ENCODE measurements at places on chromosomes 2 and 18.
A peak's percentile ranks its signal among the peaks of the same experiment; 100 is the strongest.

DNA sequence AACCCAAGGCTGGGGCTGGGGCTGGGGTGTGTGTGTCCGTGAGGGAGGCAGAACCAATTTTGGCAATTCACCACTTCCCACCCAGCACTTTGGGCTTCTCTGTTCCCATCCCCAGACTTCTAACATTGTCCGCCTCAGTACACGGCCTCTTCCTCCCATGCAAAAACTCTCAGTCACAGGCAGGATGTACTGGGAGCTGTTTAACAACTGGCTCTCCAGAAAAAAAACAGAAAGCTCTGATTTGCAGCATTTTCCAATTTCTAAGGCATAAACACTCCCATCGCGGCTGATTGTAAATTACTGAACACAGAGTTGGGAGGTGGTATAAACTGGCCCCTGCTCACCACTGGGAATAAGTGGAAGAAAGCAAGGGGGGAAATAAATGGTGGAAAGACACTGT is 73.1 kb upstream of the MAP4K3 start:
- DNase-seq = no peak

DNA sequence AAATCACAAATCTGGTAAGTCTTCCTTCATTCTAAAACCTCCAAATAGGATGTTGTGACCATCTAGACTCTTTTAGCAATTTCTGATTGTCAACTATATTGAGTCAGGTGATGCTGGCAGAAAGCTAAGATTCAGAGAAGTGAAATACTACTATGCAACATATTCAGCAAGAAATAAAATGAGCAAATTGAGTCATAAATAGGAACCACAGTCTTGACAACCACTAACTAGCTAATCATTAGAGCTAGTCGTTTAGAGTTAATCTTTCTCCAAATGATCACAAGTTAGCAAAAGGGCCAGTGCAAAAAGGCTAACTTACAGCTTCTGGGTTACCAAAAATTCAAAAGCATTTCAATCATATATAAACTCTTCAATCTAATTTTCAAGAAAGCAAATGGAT is 54.5 kb downstream of the ROCK1 start:
- DNase-seq = no peak

DNA sequence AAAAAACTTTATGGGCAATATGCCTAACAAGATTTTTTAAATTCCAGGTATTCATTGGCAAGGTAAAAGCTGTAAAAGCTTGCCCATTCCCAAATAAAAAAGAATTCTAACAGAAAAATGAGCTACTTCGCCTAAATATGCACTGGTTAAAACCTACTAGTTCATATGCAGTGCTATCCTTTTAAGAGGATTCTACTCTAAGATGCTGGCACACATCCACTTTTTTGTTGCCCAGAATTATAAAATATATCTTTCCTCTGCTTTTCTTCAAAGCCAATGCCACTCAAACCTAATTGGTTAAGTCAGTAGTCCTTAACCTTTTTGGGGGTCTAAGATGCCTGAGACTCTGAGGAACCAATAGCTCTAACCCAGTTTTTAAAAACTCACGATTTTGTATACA is 3.2 kb downstream of the XPO1 start:
- DNase-seq = no peak

DNA sequence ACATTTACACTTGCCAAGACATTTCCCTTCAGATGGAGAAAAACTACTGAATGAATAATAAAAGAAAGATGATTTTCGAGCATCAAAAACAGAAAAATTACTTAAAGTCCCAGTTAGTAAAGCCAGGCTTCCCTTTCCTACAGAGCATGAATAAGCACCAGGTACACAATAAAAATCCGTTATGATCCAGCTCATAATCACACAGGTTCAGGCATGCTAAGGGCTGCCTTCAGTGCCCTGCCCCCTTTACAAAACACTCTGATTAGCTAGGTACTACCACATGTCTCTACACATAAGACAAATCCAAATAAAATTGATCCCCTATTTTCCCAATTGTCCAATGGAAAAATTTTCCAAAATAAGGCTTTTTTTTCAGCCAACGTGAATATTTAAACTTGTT is 413.2 kb upstream of the LRATD1 start:
- no peak for DNase-seq

- peak; percentile 49 for DNase-seq
Observed at GRCh38 chr2:155372969-155373368, 674.5 kb downstream of the KCNJ3 start.

DNA sequence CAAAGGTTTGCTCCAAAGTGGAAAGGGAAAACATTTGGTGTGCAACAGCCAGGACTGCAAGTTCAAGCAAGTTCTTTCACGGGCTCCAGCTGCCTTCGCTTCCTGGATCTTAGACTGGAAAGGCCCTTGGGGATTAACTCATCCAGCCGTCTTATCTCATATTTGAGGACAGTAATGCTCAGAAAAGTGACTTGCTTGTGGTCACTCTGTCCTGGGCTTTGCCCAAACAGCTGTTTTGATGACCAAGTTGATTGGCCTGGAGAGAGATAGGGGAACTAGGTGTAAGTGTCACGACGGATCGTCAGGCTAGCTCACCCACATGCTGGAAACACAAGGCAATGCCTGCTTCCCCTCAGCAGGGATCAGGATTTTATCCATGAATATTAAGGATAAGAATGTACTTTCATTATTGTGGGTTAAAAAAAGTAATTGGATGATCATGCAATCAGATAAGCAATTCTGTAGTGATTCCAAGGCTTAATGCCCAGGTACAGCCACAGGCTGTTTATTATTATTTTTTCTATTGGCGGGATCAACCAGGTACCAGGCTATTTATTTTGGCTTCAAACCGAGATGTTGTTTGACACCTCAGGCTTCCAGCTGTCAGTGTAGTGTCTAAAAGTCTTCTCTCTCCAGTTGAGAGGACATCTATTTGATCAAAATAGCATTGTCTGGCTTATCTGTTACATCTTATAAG is 162.5 kb upstream of the EPAS1 start:
- DNase-seq = no peak

DNA sequence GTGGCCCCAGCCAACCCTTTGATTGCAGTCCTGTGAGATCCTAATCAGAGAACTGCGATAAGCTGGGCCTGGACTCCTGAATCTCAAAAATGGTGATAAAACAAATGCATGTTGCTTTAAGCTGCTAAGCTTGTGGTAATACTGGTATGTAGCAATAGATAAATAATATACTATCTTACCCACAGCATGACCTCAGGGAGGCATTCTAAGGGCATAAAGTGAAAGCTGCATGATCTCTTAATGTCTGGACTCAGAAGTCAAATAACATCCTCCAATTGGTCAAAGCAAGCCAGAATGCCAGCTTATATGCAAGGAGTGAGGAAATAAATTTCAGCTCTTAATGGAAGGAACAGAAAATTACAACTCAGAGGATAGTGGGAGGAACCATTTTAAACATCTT is 246.1 kb downstream of the FSIP2 start:
- DNase-seq = no peak

- DNase-seq = no peak
Observed at GRCh38 chr18:47799376-47799775, 131.1 kb downstream of the SMAD2 start.

- DNase-seq = no peak
Observed at GRCh38 chr18:48018851-48019250, 88.4 kb upstream of the SMAD2 start.

DNA sequence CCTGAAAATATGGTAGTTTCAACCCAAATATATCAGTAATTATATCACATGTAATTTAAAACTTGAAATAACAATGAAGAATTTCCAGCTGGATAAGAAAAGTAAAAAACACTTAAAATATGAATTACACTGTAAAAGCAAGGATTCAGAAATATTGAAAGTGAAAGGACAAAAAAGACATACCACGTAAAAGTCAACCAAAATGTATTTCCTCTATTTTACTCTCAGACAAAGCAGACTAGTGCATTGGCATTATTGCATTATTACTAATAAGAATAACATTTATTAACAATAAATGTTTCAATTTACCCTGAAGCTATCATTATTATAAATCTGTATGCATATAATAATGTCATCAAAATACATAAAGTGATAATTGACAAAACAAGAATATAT is 445.1 kb upstream of the TRIB2 start:
- no peak for DNase-seq

- DNase-seq = no peak
Observed at GRCh38 chr2:149185942-149186490, 144.4 kb upstream of the LYPD6 start.

GRCh38 chr2:118622913-118623312 is 224.5 kb downstream of the EN1 start:
- no peak for DNase-seq

DNA sequence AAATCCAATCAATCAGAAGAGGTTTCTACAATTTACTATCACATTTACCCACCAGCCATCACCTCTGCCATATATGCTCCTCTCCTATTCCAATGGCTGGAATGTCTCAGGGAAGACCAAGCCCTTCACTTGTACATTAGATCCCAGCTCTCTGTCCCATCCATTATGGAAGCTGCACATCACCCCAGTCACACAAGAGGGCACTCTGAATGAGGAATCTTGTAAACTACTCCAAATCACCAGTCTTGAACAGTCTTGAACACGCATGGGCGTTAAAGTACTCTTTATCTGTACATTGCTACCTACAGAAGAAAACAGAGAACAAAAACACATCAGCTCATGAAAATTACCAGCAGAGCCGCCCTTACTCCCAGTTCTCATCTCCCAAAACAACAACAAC is 38.7 kb downstream of the ZC3H8 start:
- DNase-seq = no peak

DNA sequence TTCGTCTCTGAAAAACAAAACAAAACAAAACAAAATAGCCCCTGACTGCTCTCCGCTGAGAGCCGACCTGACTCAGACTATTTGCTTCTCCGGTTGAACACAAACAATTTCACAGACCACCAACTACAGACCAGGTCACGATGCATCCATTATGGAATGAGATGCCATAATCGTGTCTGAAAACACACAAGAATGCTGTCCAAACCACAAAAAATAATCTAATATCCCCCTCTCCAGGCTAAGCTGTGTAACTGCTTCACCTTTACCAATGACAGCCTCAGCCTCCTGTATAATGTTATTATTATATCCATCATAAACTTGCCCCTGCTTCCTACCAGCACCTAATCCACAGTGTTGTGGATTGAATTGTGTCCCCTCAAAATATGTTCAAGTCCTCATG is 114.7 kb downstream of the DNAH6 start:
- no peak for DNase-seq

DNA sequence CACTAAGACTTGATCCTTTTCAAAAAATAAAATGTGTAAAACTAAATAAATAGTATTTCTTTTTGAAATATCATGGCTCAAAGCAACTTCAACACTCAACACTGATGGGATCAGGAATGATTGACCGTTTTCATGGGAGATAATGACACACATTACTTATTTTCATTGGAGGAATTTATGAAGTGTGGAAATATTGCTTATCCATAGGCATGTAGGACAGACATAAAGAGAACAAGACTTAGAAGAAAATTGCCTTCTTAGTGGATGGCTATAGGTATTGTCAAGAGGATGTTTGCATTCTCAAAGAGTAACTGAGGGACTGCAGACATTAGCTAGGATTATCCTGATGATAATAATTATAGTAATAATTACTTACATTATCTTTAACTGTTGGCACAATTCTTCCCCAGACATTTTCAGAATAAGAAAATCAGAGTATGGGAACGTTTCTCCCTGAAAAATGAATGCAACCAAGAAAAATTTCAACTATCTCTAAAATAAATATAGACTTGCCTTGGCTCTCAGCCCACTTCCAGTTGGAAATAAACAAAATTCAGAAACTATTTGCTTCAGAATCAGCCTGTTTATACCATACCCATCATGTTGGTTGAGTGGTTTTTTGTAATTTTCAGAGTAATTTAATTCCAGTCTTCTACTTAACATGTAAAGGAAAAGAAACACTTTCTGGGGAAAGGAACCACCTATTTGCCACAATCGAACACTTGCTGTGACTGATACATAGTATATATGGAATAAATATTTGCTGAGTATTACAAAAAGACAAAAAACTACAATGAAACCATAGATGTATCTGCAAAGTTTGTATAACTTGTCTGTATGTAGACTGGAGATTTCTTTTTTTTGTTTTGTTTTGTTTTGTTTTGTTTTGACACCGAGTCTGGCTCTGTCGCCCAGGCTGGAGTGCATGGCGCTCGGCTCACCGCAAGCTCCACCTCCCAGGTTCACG is 165.7 kb downstream of the TMX3 start:
- no peak for DNase-seq

DNA sequence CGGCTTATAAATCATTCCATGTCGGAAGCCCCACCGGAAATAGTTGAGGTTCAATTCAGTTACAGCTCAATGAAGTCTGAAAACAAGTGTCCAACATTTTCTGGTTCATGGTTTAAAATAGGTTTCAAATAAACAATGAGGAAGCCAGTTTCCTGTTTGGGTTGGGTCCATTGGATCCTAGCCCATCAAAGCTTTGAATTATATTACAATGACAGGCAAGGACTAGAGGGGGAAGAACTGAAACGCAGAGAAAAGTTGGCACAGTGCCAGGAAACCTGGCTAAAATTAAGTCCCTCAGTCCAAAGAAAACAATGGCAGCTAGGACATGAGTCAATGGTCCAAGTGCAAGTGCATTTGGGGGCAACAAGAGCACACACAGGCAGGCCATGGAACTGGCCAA is 32.0 kb downstream of the SLC14A1 start:
- no peak for DNase-seq

GRCh38 chr2:123303731-123304130 is 721.4 kb upstream of the CNTNAP5 start:
- no peak for DNase-seq

DNA sequence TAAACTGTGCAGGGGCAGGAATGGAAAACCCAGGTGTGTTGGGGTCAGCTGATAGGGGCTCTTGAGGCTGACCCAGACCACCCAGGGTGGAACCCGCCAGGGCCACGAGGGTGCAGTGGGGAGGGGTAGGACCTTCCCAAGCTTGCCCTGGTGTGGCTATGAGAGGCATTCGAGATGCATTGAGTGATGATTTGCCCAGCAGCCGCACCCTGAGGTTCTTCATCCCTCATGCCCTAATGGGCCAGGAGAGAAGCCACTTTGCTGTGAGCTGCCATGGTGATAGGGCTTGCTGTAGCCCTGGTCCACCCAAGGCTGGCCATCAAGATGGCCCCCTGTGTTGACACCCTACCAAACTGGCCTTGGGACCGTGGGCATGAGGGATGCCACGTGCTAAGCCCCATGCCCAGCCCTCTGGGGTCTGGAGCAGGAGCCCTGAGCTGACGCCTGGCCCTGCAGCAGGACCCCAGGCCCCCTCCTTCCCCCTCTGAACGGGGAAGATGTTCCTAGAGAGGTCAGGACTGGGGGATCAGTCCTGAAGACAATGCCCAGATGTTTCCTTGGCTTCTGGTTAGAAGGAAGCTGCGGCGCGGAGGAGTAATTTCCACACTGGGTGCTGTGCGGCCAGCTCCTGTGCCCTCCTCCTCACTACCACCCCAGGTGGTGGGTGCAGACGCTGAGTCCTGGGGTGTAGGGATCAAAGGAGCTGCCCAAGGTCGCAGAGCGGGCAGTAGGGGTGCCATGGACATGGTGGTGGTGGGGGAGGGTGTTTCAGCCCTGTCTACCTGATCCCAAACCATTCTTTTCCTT is 122.5 kb upstream of the HDAC4 start:
- DNase-seq = no peak
